Right ventricle myocardium inferior (tissue), 1 donor: ENCODE measurements at places on chromosomes 3 and 15. TPM values are rescaled to one million over a fixed set of nuclear protein-coding genes. Genes with fewer than 3 reads are reported as not detected.

Gene ATXN7
- 9.3 TPM for total RNA-seq

Gene CCR8
- total RNA-seq = not detected

DNA sequence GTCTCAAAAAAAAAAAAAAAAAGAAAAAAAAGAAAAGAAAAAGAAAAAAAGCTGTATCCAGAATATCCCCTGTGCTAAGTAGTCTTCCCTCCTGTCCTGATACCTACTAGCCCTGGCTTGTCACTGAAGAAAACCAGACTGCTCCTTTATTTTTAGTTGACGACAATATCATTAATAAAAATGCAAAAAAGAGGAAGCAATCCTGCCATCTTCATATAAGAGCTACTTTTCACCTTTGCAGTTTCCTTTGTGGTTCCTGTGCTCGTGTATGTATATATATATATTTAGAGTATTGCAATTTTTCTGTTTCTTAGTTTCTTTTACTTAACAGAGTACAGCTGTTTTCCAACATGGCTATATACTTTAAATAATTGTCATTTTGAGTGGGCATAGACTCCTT lies 13.6 kb downstream of the C3orf20 start:
- DNase-seq = no peak

DNA sequence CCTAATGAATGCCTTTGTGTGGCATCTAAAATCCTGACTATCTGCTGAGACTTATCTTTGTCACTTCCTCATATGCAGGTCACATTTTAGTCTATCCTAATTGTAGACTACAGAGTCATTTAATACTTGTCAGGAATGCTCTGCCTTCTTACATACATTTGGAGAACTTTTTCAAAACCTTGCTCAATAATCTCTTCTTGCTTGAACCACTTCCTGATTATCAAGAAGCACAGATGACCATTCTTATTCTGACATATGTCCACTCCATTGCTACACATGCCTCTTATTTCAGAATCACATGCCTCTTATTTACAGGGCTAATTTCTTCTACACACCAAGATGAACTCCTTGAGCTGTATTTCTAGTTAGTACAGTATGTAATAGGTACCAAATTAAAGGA lies 400.3 kb downstream of the TBC1D5 start:
- no peak for DNase-seq

- DNase-seq = no peak
Observed at GRCh38 chr3:167487556-167487955, 13.7 kb upstream of the SERPINI2 start.

DNA sequence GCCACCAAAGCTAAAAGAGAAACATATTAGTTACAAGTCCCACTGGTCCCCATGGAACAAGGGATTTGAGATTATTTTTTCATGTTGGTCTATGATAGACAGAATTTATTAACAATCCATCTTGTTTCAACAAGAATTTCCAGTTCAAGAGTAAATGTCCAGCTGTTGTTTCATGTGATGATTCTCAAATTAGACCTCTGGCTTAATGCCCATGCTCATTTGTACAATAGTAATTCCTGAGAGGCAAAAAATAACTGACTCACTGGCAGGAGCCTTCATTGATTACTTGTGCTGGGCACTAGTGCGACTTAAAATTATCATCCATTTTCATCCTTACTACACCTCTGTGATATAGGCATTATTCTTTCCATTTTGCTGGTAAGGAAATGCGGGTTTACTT lies 171.3 kb downstream of the ITPR1 start:
- DNase-seq = no peak

GRCh38 chr15:69587723-69588426 lies 135.3 kb downstream of the RPLP1 start:
- no peak for DNase-seq

DNA sequence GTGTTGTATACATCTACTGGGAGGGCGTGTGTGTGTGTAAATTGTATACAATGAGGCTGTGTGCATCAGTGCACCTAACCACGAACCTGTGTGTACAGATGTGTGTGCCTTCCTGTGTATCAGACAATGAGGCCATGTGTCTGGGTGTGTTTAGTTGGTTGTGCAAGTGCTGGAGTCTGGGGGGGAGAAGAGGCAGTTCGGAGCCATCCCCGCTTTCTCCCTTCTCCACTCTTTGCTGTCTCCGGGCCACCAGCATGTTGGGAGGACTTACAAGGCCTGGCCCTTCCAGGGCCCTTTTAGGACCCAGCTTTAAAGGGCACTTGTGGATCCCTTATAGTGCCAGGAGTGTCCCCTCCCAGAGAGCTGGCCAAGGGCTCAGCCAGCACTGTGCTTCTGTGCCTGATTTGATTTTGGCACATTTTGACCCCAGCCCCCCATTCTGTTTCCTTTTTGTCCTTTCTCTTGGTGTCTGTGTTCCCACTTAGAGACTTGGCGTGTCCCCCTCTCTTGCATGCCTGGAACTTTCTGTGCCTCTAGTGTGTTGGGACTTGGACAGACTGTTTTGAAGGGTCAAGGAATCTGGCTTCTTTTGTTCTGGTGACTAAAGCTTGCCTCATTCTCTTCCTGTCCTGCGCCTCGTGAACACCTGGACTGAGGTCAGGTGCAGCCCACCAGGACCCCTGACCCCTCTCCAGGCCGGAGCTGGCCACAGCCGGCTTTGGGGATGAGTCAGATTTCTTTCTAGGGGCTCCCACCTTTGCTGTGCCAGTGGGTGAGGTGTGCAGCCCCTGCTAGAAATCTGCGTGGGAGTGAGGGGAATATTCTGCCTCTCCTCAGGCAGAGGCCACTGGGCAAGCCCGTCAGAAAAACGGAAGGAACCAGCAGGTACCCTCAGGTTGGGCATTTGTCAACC lies 1.5 kb downstream of the CTDSPL start:
- DNase-seq = peak; percentile 71

- no peak for DNase-seq
Observed at GRCh38 chr3:169526246-169526645, 137.3 kb downstream of the MECOM start.
